Stimulated activated CD4-positive, alpha-beta T cell treated with anti-CD3 and anti-CD28 coated beads, Interleukin-4, amount 100 ng/mL, for 1 hour (primary cell): ENCODE measurements at places on chromosomes 1 and 21.

DNA sequence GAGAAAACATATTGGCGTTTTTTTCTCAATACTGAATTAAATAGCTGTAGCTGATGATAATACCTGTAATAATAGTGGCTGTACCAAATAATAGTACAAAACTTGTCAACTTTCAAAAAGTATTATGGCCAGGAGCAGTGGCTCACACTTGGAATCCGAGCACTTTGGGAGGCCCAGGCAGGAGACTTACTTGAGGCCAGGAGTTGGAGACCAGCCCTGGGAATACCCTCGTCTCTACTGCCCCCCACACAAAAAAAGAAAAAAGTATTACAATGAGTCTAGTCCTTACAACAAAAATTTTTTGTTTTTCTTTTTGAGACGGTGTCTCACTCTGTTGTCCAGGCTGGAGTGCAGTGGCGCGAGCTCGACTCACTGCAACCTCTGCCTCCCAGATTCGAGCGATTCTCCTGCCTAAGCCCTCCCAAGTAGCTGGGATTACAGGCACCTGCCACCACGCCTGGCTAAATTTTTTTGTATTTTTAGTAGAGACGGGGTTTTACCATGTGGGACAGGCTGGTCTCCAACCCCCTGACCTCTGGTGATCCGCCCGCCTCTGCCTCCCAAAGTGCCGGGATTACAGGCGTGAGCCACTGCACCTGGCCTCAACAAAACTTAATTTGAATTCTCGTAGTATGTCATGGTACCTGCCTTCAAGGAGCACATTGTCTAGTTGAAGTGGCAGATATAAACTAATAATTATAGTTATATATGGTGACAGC is 1.4 kb downstream of the RBBP4 start:
- no peak for DNase-seq

GRCh38 chr1:172826096-172826741 is 167.3 kb downstream of the FASLG start:
- no peak for DNase-seq

GRCh38 chr1:37239225-37239740 is 205.0 kb upstream of the GRIK3 start:
- DNase-seq = no peak

- DNase-seq = no peak
Measured at GRCh38 chr1:183106166-183106565, 79.9 kb upstream of the LAMC2 start.

GRCh38 chr1:219778110-219778509 is 150.2 kb downstream of the SLC30A10 start:
- DNase-seq = no peak

DNA sequence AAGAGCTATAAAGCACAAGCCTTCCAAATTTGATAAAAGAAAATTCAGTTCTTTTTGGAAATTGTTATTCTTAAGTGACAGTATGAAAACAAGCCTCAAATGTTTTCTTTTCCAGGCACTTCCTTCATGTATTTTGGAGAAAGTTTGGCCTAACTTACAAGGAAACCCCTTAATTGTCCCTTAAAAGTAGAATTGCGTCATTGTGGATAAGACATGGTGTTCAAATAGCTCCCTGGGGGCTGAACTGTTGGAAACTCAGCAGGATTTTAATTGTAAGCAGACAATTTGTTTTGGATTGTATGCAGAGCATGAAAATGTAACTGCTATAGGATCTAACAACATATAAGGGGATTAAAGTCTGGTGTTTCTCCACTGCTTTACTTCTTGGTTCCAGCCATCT is 35.4 kb upstream of the FGGY start:
- DNase-seq = no peak

DNA sequence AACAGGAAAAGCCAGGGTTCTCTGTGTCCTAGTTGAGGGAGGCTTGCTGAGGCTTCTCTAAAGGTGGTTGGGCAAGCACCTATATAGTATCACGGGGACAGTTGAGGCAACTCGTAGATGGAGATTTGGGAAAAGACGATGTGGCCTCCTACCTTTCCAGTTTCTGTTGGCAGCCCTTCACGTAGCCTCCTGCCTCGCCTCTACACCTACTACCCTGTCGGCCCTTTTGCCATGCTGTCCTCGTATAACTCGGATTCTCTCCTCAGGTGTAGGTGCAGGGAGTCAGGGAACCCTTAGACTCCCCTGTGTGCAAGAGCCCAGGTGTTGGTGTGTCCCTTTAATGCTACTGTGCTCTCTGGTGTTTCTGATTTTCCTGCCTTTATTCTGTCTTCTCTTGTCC is 10.3 kb downstream of the ZNF692 start:
- DNase-seq = no peak

DNA sequence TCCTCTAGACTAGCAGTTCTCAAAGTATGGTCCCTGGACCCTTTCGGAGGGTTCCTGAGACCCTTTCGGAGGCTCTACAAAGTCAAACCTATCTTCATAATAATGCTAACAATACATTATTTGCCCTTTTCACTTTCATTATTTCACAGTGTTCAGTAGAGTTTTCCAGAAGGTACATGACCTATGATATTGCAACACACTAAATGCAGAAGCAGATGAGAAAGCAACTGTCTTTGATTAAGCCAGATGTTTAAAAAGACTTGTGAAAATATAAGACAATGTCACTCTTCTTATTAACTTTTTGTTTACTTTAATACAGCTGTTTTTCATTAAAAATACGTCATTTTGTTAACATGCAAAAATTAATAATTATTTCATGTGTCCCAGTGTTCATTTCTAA is 5.8 kb downstream of the KCNJ10 start:
- no peak for DNase-seq

- no peak for DNase-seq
Measured at GRCh38 chr1:78089010-78089409, 43.2 kb downstream of the GIPC2 start.

DNA sequence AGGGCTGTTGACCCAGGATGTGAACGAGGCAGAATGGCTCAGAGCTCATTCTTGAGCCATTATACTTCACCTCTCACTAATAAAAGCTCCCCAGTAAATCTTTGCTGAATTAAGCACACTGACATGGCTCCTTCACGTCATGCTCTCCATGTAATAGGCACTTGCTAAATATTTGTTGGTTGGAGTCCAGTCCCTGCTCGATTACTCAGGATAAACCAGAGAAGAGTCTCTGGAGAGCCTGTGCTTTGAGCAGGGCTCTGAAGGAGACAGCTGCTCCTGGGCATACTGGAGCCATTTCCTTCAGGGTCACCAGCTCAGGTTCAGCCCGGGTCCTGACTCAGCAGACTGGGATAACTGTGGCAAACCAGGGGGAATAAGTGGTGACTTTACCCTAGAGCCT is 46.9 kb downstream of the HLX start:
- no peak for DNase-seq

- DNase-seq = no peak
Measured at GRCh38 chr1:207223162-207223561, 98.3 kb upstream of the CD55 start.

- no peak for DNase-seq
Measured at GRCh38 chr1:219387211-219387610, 213.5 kb downstream of the LYPLAL1 start.
